Posterior vena cava (tissue), 2 donors: ENCODE measurements at places on chromosomes 13 and 19.

- DNase-seq: no peak
Measured at GRCh38 chr13:31781064-31781463, 41.7 kb downstream of the RXFP2 start.

DNA sequence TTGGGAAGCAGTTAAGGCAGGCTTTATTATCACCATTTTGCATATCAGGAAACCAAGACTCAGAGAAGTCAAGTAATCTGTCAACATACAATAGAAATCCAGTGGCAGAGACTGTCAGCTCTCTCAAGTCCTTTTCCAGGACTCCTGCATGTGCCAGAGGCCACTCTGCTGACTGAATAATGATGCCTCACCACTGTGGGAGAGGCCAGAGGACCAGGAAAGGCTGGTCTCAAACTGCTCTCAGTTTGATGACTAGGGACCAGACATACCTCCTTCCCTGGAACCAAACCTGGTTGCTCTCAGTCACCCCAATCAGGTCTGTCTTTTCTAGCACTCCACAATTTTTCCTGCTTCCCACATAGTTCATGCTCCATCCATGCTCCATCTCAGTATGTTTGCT lies 8.0 kb downstream of the RNASEH2B start:
- DNase-seq: no peak

- DNase-seq: no peak
Measured at GRCh38 chr13:32501064-32501463, 37.5 kb downstream of the N4BP2L2 start.

- DNase-seq: no peak
Measured at GRCh38 chr19:31235806-31236205, 113.4 kb downstream of the TSHZ3 start.

DNA sequence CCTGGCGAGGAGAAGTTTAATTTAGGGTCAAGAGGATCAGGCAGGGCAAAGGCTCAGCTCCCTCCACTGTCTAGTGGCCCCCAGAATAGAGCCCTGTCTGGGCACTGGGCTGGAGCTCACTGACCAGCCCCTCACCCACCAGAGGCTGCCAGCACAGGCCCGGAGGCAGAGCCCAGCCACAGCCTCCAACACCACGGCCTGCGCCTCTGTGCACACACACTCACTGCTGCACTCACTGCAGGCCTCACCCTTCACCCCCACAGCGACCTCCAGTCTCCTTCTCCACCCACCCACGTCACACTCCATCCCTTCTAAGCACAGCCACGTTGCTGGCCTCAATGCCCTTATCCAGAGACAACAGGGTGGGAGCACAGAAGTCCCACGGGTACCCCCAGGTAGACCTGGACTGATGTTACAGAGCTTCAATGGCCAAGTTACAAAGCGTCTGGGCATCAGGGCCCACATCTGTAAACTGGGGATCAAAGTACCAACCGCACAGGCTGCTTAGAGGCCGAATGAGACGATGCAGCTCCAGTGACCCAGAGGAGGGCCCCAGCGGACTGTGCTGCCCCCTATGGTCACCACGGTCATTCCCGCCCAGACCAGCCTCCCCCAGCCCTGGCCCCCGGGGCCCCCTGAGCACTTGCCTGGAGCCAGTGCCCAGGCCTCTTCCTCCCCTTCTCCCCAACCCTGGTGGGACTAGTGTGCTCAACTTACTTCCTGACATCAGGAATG lies 4.5 kb upstream of the PRKD2 start:
- DNase-seq: no peak

GRCh38 chr19:4971424-4971793 lies 2.5 kb downstream of the KDM4B start:
- no peak for DNase-seq

DNA sequence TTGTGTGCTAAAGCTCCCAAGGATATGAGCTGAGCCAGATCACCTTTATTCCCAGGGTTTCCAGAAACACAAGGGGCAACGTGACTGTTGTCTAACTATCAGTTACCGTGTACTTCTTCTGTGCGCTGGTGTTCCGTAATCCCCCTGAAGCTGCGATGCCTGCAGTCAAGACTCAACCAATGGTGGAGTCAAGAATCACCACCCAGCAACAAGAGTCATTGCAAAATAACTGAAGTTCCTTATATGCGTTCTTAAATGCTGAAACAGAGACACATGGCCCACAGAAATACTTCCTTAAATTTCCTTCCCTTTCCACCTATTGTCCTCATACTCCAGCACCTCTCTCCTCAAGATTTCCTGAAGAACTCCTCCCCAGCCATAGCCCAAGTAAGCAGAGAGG lies 200.2 kb downstream of the KATNAL1 start:
- DNase-seq: no peak

GRCh38 chr19:10219678-10220077 lies 11.5 kb downstream of the S1PR2 start:
- DNase-seq: no peak

DNA sequence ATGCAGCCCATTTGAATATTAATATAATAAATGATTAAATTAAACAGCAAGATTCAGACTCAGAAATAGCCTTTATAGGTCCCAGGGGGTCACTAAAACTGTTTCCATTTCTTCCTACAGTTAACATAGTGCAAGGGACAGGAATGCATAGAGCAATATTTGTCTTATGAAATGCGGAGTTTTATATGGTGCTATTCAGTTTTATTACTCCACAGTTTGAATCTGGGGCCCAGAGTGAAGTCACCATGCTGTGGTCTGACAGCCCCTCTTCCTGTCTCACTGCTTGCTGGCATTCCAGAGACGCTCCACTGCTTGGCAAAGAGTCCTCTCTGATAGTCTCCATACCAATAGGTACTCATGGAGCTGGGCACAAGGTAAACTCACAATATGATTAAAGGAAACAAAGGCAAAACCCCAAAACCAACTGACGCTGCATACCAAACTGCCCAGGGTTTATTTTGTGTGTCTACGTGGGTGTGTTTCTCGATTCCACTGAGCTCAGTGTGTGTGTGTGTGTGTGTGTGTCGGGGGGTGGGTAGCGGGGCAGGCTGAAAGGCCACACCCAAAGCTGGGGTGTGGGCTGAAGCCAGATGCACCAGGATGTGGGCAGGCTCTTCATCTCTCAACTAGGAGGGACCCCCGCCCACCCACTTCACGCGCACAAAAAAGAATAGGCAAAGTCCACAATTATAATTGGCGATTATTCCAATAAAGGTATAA lies 277.9 kb downstream of the TSHZ3 start:
- DNase-seq: no peak

DNA sequence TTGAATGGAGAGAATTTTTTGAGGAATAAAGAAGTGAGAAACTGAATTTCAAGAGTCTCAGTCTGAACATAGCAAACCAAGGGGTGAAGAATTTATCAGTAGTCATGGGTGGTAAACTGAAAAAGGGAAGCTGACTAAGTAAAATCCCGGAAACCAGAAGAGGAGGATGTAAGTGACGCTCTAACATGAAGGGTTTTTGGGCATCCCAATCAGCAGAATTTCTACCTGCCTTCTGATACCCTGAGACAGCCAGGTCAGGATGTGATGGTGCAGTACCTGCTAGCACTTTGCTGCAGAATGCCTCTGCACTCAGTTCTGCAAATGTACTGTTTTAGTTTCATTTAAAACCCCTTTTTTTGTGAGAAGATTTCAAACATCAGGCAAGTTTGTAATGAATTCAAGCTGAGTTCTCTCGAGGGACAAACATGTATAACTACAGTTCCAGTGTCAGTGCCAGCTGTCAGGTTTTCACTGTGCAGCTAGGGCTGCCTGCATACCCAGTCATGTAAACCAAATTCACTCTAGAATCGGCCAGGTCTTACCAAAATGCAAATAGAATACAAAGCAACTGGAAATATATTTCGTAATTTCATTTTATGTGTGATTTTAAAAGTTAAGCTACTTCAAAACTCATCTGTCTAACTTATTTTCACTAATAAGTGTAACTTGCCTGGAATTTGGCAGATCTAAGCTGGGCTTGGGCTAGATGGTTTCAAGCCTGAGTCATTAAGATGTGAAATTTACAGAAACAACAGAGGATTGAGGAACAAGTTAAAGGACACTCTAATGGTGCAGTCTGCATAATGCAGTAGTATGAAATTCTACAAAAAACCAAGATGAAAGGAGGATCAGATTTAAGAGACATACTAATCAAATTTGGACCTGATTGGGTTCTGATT lies 13.8 kb downstream of the METTL21C start:
- no peak for DNase-seq

DNA sequence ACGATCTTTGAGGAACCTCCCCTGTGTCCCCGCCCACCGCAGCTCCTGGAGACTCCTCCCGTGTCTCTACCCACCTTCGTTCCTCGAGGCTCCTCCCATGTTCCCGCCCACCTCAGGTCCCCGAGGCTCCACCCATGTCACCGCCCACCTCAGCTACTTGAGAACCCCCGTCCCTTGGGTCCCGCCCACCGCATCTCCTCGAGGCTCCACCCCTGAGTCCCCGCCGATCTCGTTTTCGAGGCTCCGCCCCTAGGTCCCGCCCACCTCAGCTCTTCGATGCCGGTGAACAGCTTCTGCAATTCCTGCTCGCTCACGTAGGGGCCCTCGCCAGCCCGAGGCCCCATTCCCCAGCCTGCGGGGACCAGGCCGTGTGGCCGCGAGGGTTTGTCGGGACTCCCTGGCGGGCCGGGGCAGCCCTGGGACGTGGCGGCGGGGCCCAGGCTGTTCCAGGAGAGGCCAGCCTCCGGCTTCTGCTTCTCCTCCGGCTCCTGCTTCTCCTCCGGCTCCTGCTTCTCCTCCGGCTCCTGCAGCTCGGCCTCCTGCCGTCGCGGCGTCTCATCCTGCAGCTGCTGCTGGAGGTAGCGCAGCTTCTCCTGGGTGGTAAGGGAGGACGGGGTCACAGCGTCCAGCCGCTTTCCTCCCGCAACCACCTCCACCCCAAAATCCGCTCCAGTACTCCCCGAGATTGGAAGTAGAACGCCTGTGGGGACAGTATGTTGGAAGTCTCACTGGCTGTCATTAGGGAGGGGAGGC lies 16.7 kb downstream of the TSKS start:
- peak; percentile 89 for DNase-seq
